ENCODE measurements at places on chromosomes 7 and 10. TPM values are rescaled to one million over a fixed set of nuclear protein-coding genes. Genes with fewer than 3 reads are reported as not detected.
A peak's percentile ranks its signal among the peaks of the same experiment; 100 is the strongest.

DNA sequence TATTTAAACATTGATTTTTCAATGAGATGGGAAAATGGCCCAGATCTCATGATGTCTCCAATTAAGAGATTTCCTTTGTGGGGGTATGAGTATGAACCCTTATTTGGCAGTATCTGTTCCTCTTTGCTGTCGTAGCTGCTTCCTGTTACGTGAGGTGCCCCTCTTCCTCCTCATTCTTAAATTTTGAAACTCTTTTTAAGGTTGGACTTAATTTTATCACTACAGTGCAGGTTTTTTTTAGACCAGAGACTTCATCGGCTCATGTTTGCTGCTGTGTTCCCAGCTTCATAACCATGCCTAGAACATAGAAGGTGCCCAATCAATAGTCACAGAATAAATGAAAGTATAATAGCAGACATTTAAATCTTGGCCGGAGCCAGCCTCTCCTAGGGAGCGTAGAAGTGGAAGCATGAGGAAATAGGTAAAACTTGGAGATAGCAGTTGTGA, 2.4 kb downstream of the MIOS start:
- peaks cover 22% of the 10 kb centered on the region for H3K36me3 ChIP-seq
- no peak for DNase-seq
- peak overlapping the region; percentile 10 for H3K27ac ChIP-seq
- H3K27me3 ChIP-seq, result no peaks in the 10 kb centered on the region

DNA sequence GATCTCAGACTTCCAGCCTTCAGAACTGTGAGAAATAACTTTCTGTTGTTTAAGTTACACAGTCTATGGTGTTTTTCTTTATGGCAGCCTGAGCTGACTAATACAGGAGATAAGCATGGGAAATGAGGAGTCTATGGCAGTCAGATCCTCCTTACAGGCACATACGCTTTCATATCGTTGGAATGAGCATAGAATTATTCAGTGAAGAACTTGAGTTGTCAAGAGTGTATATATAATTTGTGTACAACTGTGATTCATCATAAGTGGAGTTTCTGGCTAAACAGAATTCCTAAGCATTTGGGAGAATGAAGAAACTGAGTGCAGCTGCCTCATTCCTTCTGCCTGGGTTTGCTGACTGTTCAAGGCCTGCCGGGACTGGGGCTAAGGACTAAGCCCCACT, 516.7 kb downstream of the ADRA2A start:
- no peak overlapping the region for H3K4me3 ChIP-seq
- H3K27me3 ChIP-seq, result no peaks in the 10 kb centered on the region
- no peak overlapping the region for H3K27ac ChIP-seq
- no peaks in the 10 kb centered on the region for H3K36me3 ChIP-seq
- H3K4me1 ChIP-seq, result no peaks in the 10 kb centered on the region

- no peak overlapping the region for H3K4me3 ChIP-seq
- H3K27ac ChIP-seq, result no peak overlapping the region
- DNase-seq, result no peak
Measured at GRCh38 chr7:127366680-127367079, 25.8 kb downstream of the ZNF800 start.

GRCh38 chr10:34241226-34242000, 573.7 kb downstream of the PARD3 start:
- H3K36me3 ChIP-seq, result no peaks in the 10 kb centered on the region
- no peak for DNase-seq
- no peak overlapping the region for H3K27ac ChIP-seq
- no peak overlapping the region for H3K4me3 ChIP-seq
- H3K27me3 ChIP-seq, result no peaks in the 10 kb centered on the region

DNA sequence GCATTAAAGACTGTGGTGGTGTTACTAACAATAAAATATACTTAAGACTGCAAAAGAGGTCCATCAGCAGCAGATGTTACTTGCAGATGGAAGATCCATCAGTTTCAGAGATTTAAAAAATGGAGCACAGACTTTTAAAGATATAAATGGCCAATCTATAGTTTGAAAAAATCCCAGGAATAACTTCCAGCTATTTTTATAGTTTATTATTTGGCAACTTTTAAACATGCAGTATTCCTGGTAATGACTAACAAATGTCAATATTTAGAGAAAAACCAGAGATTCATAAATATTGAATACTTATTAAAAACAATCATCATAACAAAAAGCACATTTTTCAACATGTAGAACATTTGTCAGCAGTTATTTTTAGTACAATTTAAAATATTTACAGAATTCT, 30.7 kb downstream of the RTKN2 start:
- no peaks in the 10 kb centered on the region for H3K27me3 ChIP-seq
- no peaks in the 10 kb centered on the region for H3K4me1 ChIP-seq
- H3K27ac ChIP-seq, result no peak overlapping the region
- no peaks in the 10 kb centered on the region for H3K36me3 ChIP-seq

The P4HA1 gene
- 58.3 TPM for total RNA-seq

The RAB19 gene
- not detected for total RNA-seq

The AGMO gene
- not detected for total RNA-seq

The SLIT1 gene
- total RNA-seq, result 0.05 TPM

The RAPGEF5 gene
- total RNA-seq, result 5.5 TPM

All from psoas muscle (tissue), 8 donors.